ENCODE measurements at places on chromosomes 11 and 22.

DNA sequence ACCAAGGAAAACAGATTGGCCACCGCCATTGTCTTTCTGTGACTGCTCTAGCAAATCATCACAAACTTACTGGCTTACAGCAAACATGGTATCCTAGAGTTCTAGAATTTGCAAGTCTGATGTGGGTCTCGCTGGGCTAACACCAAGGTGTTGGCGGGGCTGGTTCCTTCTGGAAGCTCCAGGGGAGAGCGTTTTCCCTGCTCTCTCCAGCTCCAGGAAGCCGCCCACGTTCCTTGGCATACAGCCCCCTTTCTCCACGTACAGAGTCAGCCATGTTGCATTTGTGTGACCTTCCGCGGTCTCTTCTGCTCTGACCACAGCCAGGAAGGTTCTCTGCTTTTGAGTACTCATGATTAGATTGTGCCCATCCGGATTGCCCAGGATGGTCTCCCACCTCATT lies 27.5 kb downstream of the TBC1D22A start:
- no peak for DNase-seq

GRCh38 chr11:117900121-117900648 lies 23.7 kb upstream of the FXYD6 start:
- no peak for DNase-seq

- DNase-seq = no peak
These were observed 43.2 kb upstream of the FADD start for GRCh38 chr11:70159627-70160570.

DNA sequence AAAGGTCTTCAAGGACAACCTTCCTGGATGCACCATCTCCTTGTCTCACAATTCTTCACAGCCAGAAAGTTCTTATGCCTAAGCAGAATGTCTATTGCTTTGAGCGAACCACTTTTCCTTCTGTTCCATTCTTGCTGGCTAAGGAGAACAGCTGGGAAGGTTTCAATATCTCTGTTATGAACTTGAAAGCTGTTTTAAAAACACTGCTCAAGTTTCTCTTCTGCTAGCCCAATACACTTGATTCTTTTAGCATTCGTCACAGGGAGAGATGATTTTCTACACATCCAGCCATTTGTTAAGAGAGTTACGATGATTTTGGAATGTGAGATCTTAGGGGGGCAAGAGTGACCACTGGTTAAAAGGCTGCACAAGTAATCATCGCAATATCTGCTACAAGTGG lies 249.3 kb downstream of the KIRREL3 start:
- DNase-seq = no peak

- DNase-seq = no peak
These were observed 78.4 kb upstream of the ANO1 start for GRCh38 chr11:69999721-70000120.

All from stimulated activated CD8-positive, alpha-beta memory T cell treated with anti-CD3 and anti-CD28 coated beads, Interleukin-4, amount 100 ng/mL, for 1 hour (primary cell).